Right atrium auricular region (tissue), 2 donors: ENCODE measurements at places on chromosomes 2 and 18. TPM values are rescaled to one million over a fixed set of nuclear protein-coding genes. Genes with fewer than 3 reads are reported as not detected.

CCL20 gene
- not detected for total RNA-seq

TUBA3E gene
- total RNA-seq = 9.5 TPM

ALLC gene
- total RNA-seq = not detected

STON1 gene
- total RNA-seq = 15.9 TPM

CTNNA2 gene
- not detected for total RNA-seq

XPO1 gene
- 56.1 TPM for total RNA-seq

LCT gene
- not detected for total RNA-seq

SETBP1 gene
- 7.8 TPM for total RNA-seq

CARF gene
- total RNA-seq = 11.2 TPM

GPR39 gene
- total RNA-seq = 1.0 TPM

TLX2 gene
- not detected for total RNA-seq

AOX1 gene
- 12.2 TPM for total RNA-seq

ZNF519 gene
- 1.7 TPM for total RNA-seq

NCL gene
- total RNA-seq = 85.8 TPM

SERPINB10 gene
- total RNA-seq = not detected

NEU2 gene
- total RNA-seq = not detected

TMEM169 gene
- total RNA-seq = 0.26 TPM

AP1S3 gene
- total RNA-seq = 3.5 TPM

C1GALT1C1L gene
- total RNA-seq = 2.1 TPM

ARL5A gene
- total RNA-seq = 82.1 TPM

WNT10A gene
- total RNA-seq = 0.90 TPM

WNT6 gene
- total RNA-seq = 2.4 TPM

PAX3 gene
- total RNA-seq = 1.7 TPM

KCNJ13 gene
- not detected for total RNA-seq

EN1 gene
- total RNA-seq = not detected

SERTAD2 gene
- 22.2 TPM for total RNA-seq

RIT2 gene
- not detected for total RNA-seq

RTP5 gene
- total RNA-seq = not detected

CD8B gene
- 0.75 TPM for total RNA-seq

CRACDL gene
- total RNA-seq = 5.3 TPM

C2orf78 gene
- not detected for total RNA-seq

ABCG8 gene
- total RNA-seq = not detected

ANKRD30BL gene
- total RNA-seq = not detected

KRTCAP3 gene
- total RNA-seq = 1.2 TPM

SLC40A1 gene
- 132 TPM for total RNA-seq

ITM2C gene
- total RNA-seq = 35.8 TPM

B4GALT6 gene
- 3.4 TPM for total RNA-seq

POTEJ gene
- total RNA-seq = 2.6 TPM

DLX2 gene
- not detected for total RNA-seq

CACNB4 gene
- 0.90 TPM for total RNA-seq

PDCD1 gene
- 17.5 TPM for total RNA-seq

LAMA1 gene
- total RNA-seq = 1.1 TPM

KCNE4 gene
- 3.4 TPM for total RNA-seq

SH3RF3 gene
- 8.0 TPM for total RNA-seq
